Activated effector memory CD4-positive, alpha-beta T cell treated with anti-CD3 and anti-CD28 coated beads, Interleukin-2, amount 50 U/mL, for 16 hours (primary cell): ENCODE measurements at places on chromosomes 1 and 21.

- peak; percentile 52 for DNase-seq
Measured at GRCh38 chr1:203215573-203215972, 13.9 kb downstream of the CHIT1 start.

- DNase-seq = peak; percentile 70
Measured at GRCh38 chr1:2240270-2241156, 12.4 kb downstream of the SKI start.

- no peak for DNase-seq
Measured at GRCh38 chr1:167185062-167185461, 35.6 kb upstream of the POU2F1 start.

GRCh38 chr1:96362623-96363022 lies 359.0 kb upstream of the PTBP2 start:
- DNase-seq = no peak

DNA sequence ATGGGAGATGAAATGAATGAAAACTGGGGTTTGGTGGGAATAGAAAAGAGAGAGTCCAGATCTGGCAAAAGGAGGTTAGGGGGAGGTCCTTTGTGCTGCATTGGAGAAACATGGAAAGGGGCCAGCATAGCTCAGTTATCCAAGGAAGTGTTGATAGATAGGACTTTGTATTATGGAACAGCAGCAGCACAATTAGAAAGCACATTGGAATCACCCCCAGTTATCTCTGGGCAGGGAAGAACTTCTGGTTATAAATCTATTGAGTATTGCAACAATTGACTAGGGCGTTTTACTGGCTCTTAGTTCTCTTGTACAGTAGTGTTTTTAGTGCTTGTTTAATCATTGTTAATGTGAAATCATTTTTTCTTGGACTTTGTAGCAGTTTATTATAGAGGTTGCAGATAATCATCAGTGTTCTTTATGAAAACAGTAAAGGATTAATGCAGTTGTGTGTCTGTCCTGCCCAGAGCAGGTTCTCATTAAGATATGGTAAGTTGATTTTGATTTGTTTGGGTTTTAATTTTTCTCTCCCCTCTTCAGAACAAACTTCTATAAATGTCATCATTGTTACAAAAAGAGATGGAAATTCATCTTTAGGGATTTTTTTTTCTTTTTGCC lies 76.6 kb downstream of the NR5A2 start:
- DNase-seq = no peak

DNA sequence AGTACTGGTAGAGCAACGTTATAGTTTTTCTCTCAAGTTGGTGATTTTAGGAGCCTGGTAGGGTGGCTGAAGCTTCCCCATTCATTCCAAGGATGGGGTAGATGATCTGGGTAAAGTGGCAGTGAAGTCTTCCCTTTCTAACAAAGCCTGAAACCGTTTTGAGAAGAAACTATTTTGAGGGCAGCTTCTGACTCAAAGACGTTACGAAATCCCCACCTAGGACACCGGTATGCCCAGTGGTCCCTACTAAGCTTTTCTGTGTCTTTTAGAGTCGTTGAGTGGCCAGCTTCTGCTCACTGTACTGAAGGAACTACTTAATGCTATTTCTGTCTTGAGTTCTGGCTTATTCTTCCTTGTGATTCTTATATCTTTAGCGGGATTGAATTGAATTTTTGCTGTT lies 1.4 kb downstream of the WDTC1 start:
- DNase-seq = no peak

GRCh38 chr1:16905110-16905867 lies 9.5 kb downstream of the RNU1-2 start:
- DNase-seq = peak; percentile 77

GRCh38 chr1:25991937-25992688 lies 5.8 kb downstream of the PAFAH2 start:
- DNase-seq = no peak

DNA sequence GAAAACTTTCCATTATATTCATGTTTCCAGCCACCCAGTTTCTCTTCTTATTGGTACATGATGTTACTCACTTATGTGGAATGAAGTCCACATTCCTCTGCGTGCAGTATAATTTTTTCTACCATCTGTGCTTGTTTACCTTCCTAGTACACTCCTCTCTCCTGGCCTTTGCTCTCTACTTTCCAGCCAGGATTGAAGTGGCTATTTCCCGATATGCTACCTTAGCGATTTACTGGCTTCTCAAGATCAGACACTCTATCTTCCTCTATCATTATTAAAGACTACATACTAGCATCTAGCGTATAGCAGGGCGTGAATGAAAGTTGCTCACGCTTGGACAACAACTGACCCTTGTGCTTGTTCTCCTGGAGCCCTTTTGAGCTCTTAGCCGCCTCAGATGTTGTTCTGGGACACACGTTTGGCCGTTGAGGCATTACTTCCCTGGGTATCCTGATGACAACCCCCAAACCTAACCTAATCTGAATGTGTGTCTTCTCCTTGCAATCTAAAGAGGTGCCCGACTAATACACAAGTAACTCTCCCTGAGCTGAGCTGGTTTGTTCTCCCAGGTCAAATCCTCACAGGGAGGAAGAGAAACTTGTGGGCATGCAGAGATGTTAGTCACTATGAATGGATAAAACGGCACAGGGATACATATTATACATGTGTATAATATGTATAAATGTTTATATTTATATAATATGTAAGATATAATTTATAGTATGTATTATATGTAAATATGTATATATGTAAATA lies 13.4 kb upstream of the MTARC2 start:
- no peak for DNase-seq

GRCh38 chr1:87359586-87359985 lies 30.9 kb downstream of the LMO4 start:
- DNase-seq = no peak

DNA sequence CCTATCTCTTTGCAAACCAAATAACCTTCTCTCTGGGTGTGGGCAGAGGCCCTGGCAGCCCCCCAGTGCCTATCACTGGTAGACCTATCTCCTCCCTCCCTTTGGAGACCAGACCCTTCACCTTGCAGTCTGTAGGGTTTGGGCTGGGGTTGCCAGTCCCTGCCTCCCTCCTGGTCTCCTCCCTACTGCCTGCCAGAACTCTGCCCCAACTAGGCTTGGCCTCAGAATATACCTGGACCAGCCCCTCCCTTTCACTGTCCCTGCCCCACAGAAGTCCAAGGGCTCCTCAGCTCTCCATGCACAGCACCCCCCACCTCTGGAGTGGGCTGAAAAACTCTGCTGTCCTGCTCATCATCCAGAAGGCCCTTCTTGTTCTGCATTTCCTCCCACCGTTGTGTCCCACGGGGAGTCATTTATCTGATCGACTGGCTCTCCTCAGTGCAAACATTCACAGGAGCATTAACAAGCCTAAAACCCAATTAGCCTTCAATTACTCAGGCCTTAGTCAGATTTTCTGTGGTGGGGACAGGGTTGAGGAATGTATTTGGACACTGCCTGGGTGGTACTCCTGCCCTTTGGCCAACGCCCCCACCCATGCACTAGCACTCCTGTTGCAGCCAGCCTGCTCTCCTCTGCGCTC lies 27.7 kb upstream of the DMBX1 start:
- DNase-seq = no peak

- no peak for DNase-seq
Measured at GRCh38 chr21:32507342-32507919, 77.9 kb downstream of the TCP10L start.

- no peak for DNase-seq
Measured at GRCh38 chr1:55304229-55304740, 89.1 kb upstream of the USP24 start.

- DNase-seq = no peak
Measured at GRCh38 chr1:37730376-37730775, 34.5 kb downstream of the EPHA10 start.

DNA sequence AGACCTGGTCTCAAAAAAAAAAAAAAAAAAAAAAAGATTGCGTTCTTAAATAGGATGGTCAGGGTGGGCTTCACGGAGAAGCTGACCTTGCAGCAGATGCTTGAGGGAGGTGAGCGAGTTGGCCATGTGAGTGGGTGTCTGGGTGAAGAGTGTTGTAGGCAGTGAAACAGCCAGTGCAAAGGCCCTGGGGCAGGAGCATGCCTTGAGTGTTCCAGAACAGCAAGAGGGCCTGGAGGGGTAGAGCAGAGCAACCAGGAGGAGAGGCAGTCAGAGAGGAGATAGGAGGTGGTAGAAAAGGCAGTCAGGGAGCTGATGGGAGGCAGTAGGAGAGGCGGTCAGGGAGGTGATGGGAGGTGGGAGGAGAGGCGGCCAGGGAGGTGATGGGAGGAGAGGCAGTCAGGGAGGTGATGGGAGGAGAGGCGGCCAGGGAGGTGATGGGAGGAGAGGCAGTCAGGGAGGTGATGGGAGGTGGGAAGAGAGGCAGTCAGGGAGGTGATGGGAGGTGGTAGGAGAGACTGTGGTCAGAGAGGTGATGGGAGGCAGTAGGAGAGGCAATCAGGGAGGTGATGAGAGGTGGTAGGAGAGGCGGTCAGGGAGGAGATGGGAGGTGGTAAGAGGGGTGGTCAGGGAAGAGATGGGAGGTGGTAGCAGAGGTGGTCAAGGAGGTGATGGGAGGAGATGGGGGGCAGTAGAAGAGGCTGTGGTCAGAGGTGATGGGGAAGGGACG lies 20.2 kb upstream of the PADI6 start:
- DNase-seq = no peak

GRCh38 chr1:53553734-53554509 lies 94.7 kb downstream of the DMRTB1 start:
- DNase-seq = peak; percentile 21

DNA sequence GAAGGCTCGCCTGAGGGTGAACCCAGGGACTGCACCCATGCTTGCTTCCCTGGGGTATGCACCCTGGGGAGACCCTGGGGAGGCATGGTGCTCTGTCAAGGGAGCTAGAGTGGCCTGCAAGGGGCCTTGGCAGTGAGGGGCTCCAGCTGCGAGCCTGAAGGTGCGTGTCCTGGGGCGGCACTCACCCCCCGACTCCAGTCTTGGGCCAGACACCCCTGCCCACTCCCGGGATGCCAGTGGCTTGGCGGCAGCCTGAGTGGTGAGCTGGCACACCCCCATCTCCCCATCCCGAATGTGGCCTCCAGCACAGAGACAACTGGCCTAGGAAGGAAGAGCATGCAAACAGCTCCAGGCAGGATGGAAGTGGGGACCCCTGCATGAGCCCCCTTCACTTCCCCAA lies 2.6 kb downstream of the SUMO3 start:
- no peak for DNase-seq

- DNase-seq = no peak
Measured at GRCh38 chr1:228085287-228085951, 2.9 kb downstream of the ARF1 start.

DNA sequence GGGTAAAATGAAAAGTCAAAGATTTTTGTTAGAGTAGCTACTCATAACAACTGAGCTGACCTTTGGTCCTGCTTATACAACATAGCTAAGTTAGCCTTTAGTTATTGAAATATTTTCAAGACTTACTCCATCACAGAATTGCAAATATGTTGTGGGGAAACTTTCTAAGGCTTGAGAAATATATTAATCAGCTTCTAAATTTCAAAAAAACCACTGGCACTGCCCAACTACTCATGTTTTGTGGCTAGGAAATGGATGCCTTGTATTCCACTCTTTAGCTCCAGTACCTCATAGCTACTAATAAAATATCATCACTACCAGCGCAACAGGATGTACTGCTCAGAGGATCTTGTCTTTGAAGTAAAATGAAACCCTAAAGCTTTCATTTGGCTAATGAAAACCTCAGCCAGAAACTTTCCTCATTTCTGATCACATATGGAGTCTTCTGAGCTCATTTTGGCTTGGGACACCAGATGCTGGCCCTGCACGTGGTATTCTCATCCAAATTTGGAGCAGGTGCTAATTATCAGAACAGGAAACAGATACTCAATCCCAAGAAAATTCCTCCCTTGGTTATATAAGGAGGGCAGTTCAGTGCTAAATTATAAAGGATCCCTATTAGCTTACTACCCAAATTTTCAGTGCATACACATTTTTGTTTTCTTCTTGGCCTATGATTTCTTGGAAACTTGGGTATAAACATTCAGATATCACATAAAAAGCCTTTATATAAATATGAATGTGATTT lies 690.7 kb downstream of the ADGRL2 start:
- no peak for DNase-seq

DNA sequence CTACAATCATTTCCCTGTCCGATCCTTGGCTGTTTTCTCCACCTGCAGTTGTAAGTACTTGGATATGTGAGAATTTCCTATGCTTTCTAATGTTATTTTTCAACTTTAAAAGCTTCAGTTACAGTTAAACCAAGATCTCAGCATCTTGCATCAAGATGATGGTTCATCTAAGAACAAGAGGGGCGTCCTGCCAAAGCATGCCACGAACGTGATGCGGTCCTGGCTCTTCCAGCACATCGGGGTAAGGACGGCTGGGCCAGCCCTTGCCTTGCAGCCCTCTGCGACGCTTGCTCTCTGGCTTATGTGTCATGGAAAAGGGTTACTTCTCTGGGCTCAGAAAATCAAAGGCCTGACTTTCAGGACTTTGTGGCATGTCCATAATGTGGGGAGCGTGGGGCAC lies 46.8 kb downstream of the PKNOX1 start:
- no peak for DNase-seq

- DNase-seq = no peak
Measured at GRCh38 chr1:153968000-153968363, 280 bp downstream of the CREB3L4 start.

GRCh38 chr1:114263343-114263742 lies 109.7 kb upstream of the SYT6 start:
- no peak for DNase-seq

DNA sequence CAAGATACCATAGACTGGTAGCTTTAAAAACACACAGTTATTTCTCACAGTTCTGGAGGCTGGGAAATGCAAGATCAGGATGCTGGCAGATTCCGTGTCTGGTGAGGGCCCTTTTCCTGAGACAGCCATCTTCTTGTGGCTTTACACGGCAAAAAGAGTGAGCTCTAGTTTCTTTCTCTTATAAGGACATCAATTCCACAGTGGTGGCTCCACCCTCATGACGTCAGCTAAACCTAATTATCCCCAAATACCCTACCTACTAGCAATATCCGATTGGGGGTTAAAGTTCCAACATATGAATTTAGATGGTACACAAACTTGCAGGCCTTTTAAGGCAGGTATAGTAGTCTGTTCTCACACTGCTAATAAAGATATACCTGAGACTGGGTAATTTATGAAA lies 77.7 kb downstream of the PRRX1 start:
- DNase-seq = no peak

DNA sequence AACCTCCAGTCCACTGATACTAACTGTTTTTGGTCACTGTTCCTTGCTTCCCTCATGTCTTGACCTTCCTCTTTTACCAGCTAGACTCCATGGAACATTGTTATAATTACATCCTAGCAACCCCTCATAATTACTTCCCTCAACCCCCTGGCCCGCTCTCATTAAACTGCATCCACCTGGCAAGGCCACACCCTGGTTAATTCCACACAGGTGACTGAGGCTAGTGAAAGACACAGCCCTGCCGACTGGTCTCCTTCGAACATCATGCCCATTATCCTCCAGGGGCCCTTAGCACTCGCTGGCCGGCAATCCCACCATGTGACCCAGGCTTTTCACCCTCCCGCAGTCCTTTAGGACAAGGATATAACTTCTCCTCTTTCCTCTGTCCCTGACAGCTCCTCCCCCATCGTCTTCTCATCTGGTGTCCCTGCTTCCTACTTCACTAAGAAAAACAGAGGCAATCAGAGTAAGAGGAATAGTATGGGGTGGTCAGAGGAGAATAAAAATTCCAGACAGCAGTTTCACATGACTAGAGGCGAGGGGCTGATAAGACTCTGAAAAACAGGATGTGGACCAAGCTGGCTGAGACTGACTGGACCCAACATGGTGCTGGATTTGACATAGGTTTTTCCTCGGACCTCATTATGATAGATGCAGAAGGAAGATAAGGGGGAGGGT lies 8.8 kb upstream of the TENT5B start:
- DNase-seq = no peak

GRCh38 chr1:65457868-65458267 lies 37.4 kb downstream of the LEPR start:
- no peak for DNase-seq

- DNase-seq = no peak
Measured at GRCh38 chr1:237120683-237121082, 78.7 kb downstream of the RYR2 start.
